Naive B cell (primary cell): ENCODE measurements at places on chromosomes 7 and 10. TPM values are rescaled to one million over a fixed set of nuclear protein-coding genes. Genes with fewer than 3 reads are reported as not detected.

GRCh38 chr10:92891885-92892690 is 43.8 kb downstream of the EXOC6 start:
- H3K27me3 ChIP-seq = no peaks in the 10 kb centered on the region
- H3K4me3 ChIP-seq = no peak overlapping the region
- H3K4me1 ChIP-seq = peaks cover 3% of the 10 kb centered on the region
- peak overlapping the region; percentile 22 for H3K27ac ChIP-seq

Gene SH2B2
- 32.9 TPM for polyA plus RNA-seq

GRCh38 chr7:91228327-91228726 is 35.9 kb upstream of the FZD1 start:
- no peaks in the 10 kb centered on the region for H3K36me3 ChIP-seq
- H3K4me1 ChIP-seq = no peaks in the 10 kb centered on the region

DNA sequence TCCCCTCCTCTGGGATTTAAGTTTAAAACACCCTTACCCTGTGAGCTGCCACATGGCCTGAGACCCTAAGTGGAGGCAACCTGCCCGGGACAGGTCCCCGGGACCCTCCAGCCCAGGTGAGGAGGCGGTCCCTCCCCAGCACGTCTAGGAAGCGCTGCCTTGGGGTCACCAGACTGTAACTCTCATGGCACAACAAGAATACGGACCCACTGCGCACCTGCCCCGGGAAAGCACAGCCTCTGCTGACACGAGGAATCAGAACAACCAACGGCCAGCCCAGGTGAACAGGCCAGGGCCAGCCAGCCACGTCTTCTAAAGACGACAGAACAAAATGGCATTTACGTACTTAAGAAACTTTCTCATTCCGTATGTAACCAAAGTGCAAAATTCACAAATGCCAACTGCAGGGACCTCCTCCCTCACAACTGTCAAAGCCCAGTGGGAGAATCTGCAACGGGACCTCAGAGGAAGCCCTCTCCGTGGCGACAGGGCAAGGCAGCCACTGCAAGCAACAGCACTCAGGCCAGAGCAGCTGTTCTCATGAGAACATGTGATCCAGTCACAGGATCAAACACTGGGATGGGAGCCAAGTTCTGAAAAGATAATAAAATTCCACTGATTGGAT is 208.4 kb downstream of the DIP2C start:
- no peaks in the 10 kb centered on the region for H3K36me3 ChIP-seq
- H3K4me3 ChIP-seq = no peak overlapping the region
- H3K27me3 ChIP-seq = no peaks in the 10 kb centered on the region
- H3K4me1 ChIP-seq = peaks cover 14% of the 10 kb centered on the region
- DNase-seq = no peak
- no peak overlapping the region for H3K27ac ChIP-seq

Gene TEX47
- polyA plus RNA-seq = not detected
